ENCODE measurements at places on chromosomes 6 and 20. TPM values are rescaled to one million over a fixed set of nuclear protein-coding genes. Genes with fewer than 3 reads are reported as not detected.

Gene SRF
- total RNA-seq, result 19.1 TPM

Gene ABHD16B
- total RNA-seq, result not detected

Gene VGLL2
- total RNA-seq, result not detected

Gene LRFN2
- total RNA-seq, result not detected

Gene MYLIP
- total RNA-seq, result 33.2 TPM

Gene KIF3B
- total RNA-seq, result 36.3 TPM

Gene CRIP3
- total RNA-seq, result 0.39 TPM

Gene UST
- total RNA-seq, result 23.8 TPM

Gene ADGRF5
- 39.0 TPM for total RNA-seq

Gene RGL2
- 46.3 TPM for total RNA-seq
